ENCODE measurements at places on chromosomes 1 and 21.
A peak's percentile ranks its signal among the peaks of the same experiment; 100 is the strongest.

DNA sequence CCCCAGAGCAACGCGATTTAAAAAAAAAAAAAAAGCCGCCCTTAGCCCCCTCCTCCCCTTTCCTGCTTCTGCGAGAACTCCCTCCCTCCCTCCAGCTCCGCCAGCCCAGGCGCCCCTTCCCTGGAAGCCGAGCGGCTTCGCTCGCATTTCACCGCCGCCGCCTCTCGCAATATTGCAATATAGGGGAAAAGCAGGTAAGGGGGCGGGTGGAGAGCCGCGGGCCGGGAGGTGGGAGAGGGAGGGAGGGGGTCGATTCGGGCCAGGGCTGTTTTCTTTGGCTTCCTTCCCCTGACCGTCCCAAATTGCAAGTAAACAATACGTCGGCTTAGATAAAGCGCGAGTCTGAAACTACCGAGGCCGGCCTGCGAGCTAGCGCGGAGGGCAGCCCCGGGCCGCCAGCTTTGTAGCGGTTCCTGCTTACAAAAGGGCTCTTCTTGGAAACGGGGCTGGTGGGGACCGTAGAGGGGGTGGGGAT, 408 bp downstream of the LMO4 start:
- peak; percentile 68 for DNase-seq

GRCh38 chr1:95321531-95321930, 87.5 kb downstream of the RWDD3 start:
- DNase-seq = no peak

DNA sequence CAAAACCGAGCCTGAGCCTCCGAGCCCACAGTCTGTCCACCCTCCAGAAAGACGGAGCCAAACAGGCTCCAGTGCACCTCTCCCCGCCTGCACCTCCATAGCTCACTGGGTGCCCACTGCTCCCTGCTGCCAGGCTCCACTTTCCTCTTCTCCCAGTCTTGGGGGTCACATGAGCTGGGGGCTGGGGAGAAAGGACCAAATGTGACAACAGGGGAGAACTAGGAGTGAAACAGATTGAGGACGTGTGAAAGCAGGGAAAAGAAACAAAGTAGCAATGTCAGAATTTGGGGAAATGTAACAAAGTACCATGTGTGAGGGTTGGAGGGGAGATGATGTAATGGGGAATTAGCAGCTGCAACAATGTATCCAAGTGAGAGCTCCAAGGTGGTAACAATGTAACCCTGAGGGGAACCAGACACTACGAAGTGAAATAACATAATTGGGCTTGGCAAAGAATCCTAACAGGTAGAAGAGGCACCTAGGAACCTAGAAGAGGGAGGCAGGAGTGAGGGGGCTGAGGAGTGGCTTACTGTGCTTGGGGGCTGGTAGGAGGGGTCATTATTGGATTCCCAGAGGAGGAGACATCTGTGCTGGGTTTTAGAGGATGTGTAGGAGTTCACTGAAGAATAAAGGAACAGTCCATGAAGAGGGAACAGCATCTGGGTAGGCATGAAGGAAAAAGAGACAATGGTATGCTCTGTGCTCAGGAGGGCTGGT, 12.5 kb downstream of the SDC3 start:
- DNase-seq = no peak

- no peak for DNase-seq
Observed at GRCh38 chr1:108041360-108042142, 76.6 kb upstream of the VAV3 start.

Measured in GM20000 (cell line).